Activated CD4-positive, alpha-beta T cell treated with anti-CD3 and anti-CD28 coated beads, Interleukin-10, Interleukin-2, amounts not matched to agents 100 ng/mL and 50 ng/mL, durations not matched to agents 16 hours and 8 hours (primary cell): ENCODE measurements at places on chromosomes 1 and 21.
A peak's percentile ranks its signal among the peaks of the same experiment; 100 is the strongest.

GRCh38 chr21:42186591-42186990 lies 32.3 kb upstream of the ABCG1 start:
- no peak for DNase-seq

GRCh38 chr1:16158993-16159831 lies 3.3 kb upstream of the EPHA2 start:
- DNase-seq, result no peak

DNA sequence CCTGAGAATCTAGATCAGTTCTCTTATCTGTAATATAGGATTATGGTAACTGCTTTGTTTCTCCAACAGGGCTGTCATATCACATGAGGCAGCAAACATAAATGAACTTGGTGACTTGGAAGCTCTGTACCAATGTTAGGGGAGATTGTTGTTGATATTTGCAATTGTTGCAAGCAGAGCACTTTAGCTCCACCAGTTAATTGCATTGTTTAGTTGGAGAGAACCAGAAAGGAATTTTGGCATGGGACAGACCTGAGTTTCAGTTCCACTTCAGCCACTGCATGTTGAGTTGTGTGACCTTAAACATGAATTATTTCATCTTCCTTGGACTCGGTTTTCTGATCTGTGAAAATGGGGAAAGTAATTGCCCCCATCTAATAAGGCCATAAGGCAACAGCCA lies 142.3 kb upstream of the JUN start:
- no peak for DNase-seq

GRCh38 chr1:241553886-241554592 lies 21.9 kb downstream of the KMO start:
- DNase-seq, result no peak

- peak; percentile 62 for DNase-seq
These were observed 61.0 kb downstream of the DNTTIP2 start for GRCh38 chr1:93817819-93818569.

DNA sequence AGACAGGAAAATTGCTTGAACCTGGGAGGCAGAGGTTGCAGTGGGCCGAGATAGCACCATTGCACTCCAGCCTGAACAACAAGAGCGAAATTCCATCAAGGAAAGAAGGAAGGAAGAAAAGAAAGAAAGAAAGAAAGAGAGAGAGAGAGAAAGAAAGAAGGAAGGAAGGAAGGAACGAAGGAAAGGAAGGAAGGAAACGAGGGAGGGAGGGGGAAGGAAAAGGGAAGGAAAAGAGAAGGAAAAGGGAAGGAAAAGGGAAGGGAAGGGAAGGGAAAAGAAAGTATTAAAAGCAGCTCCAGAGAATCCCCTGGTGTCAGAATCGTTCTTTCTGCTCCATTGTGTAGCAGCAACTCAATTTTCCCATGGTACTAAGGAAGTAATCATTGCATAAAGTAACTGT lies 19.2 kb upstream of the ZSWIM5 start:
- no peak for DNase-seq

DNA sequence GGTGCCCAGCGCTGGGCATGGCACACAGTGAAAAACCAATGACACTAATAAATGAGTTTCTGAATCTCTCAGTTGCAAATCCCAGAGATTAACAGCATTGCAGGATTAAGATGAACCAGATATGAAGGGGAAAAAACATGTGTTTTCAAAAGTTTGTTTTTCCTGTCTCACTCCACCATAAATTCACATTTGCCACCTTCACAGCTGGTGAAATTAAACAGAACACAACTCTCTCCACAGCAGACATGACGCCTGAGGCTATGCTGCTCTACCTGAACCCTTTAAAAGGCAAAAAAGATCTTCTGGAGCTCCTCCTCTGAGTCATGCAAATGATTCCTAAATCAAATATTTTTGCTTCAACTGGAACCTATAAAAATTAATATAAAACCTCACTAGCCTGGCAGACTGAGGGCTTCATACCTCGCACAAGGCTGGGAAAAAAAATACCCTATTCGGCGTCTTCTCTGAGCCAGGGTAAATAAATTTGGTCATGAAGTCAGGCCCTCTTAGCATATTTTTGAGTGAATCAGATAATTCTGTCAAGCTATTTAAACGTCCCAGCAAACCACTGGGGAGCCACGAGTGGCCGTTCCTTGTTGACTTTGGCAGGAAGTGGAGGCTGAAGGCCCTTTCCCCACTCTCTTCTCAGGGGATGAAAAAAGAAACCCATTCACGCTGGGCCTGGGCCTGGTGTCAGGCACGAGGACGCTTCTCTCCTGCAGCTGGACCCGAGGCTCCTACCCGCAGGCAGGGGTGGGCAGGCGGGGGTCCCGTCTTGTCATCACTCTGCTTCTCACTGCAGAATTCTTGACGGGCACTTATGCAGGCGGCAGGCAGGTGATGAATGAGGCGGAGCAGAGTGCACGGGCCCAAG lies 53.0 kb downstream of the DMRTB1 start:
- no peak for DNase-seq

DNA sequence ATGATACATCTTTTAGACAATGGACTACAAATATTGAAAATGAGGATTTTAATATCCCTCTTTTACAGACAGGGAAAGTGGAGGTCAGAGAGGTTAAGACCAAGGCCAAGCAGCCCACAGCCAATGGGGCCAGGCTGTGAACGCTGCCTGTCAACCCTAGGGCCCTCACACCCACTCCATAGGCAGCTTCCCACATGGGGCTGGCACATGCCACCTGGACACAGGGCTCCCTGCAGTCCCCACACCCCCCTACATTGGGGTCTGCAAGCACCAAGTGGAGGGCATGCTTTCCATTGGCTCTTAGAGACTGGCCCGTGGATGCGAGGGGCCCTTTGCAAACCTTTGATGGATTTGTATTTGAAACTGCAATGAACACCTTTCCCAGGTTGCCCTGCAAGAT lies 348.5 kb upstream of the VAMP3 start:
- no peak for DNase-seq
